Immature natural killer cell (primary cell): ENCODE measurements at places on chromosomes 5 and 9. TPM values are rescaled to one million over a fixed set of nuclear protein-coding genes. Genes with fewer than 3 reads are reported as not detected.

GRCh38 chr5:116528519-116529234, 45.9 kb downstream of the SEMA6A start:
- DNase-seq, result no peak
- no peak overlapping the region for H3K27ac ChIP-seq
- no peaks in the 10 kb centered on the region for H3K4me1 ChIP-seq
- no peaks in the 10 kb centered on the region for H3K36me3 ChIP-seq
- peaks cover 5% of the 10 kb centered on the region for H3K27me3 ChIP-seq

- no peaks in the 10 kb centered on the region for H3K27me3 ChIP-seq
- no peak overlapping the region for H3K4me3 ChIP-seq
- no peaks in the 10 kb centered on the region for H3K4me1 ChIP-seq
- DNase-seq, result no peak
- H3K27ac ChIP-seq, result no peak overlapping the region
- no peaks in the 10 kb centered on the region for H3K36me3 ChIP-seq
Measured at GRCh38 chr5:120152472-120152871, 311.6 kb upstream of the PRR16 start.

GRCh38 chr9:3329361-3329760, 196.4 kb downstream of the RFX3 start:
- H3K4me3 ChIP-seq, result no peak overlapping the region
- no peaks in the 10 kb centered on the region for H3K4me1 ChIP-seq
- DNase-seq, result no peak
- no peak overlapping the region for H3K27ac ChIP-seq

DNA sequence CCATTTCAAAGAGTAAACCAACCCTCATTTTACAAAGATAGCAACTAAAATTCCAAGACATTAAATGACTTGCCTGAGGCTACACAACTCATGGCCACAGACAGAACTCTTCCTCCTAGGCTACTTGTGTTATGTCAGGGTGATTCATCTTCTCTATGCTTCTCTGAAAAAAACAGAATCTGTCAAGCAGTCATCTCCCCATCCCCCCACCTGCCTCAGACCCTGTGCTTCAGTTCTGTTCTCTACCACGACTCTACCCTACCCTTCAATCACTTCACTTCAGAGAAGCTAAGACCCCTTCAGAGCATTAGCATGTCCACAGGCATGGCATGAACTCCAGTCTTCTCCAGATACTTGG, 277.7 kb upstream of the PTGER4 start:
- H3K27me3 ChIP-seq, result peaks cover 9% of the 10 kb centered on the region
- H3K4me1 ChIP-seq, result peaks cover 50% of the 10 kb centered on the region
- no peak for DNase-seq
- no peaks in the 10 kb centered on the region for H3K36me3 ChIP-seq

DNA sequence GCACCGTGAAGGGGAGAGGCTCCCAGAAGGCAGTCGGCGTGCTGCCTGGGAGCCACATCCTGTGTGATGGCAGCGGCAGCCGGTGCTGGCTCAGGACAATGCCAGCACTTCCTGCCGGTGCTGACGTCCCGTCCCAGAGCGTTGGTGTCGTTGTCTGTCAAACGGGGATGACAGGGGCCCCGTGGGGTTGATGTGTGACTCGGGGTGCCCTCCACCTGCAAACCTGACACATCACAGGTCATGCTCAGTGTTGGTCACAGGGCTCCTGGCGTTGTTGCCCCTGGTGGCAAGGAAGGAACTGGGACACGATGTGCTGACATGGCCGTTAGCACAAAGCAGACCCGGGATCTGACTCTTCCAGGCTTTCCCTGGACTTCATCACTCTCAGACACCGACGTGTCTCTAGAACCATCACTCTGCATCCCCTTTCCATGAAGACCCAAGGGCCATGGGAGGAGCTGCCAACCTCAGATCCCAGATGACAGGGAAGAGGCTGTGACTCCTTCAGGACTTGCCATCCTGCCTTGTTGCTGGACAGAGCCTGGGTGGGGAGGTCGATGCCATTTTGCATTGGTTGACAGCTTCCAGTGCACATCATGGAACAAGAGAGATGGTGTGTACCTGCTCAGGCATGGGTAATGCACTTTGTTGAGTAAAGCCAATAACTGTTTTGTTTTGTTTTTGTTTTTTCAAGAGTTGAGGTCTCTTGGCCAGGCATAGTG, 21.5 kb downstream of the PLPP7 start:
- H3K27ac ChIP-seq, result no peak overlapping the region
- peaks cover 1% of the 10 kb centered on the region for H3K27me3 ChIP-seq
- H3K4me1 ChIP-seq, result peaks cover 9% of the 10 kb centered on the region
- DNase-seq, result peak; percentile 69
- H3K36me3 ChIP-seq, result no peaks in the 10 kb centered on the region

GRCh38 chr9:121473229-121473628, 26.4 kb downstream of the GGTA1 start:
- no peaks in the 10 kb centered on the region for H3K4me1 ChIP-seq
- no peak overlapping the region for H3K27ac ChIP-seq
- no peaks in the 10 kb centered on the region for H3K36me3 ChIP-seq
- no peaks in the 10 kb centered on the region for H3K27me3 ChIP-seq
- DNase-seq, result no peak

- H3K27ac ChIP-seq, result no peak overlapping the region
- H3K36me3 ChIP-seq, result no peaks in the 10 kb centered on the region
Measured at GRCh38 chr5:16800477-16800876, 135.6 kb downstream of the MYO10 start.

GRCh38 chr9:5205071-5205470, 19.6 kb upstream of the INSL6 start:
- no peak for DNase-seq
- H3K4me3 ChIP-seq, result no peak overlapping the region
- H3K36me3 ChIP-seq, result no peaks in the 10 kb centered on the region
- H3K4me1 ChIP-seq, result no peaks in the 10 kb centered on the region
- H3K27me3 ChIP-seq, result peaks cover 10% of the 10 kb centered on the region

DNA sequence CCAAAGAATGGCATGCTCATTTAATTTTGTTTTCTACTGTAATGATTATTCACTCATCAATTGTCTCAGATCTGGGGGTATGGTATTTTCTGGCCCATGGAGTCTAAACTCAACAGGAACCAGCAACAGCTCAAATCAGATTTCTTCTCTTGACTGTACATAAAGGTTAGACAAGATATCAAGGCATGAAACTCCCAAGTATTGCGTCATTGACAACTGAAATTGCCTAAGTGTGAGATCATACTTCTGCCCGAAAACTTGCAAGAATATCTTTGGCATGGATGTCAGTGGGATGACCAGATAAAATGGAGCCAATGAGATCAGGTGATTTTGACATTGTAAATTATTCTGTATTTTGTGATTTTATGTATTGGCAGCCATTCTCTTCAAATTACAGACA, 141.7 kb upstream of the STK32A start:
- peaks cover 15% of the 10 kb centered on the region for H3K27me3 ChIP-seq
- DNase-seq, result no peak

- H3K27ac ChIP-seq, result peak overlapping the region; percentile 50
- H3K4me3 ChIP-seq, result no peak overlapping the region
- peaks cover 2% of the 10 kb centered on the region for H3K27me3 ChIP-seq
- peaks cover 3% of the 10 kb centered on the region for H3K4me1 ChIP-seq
Measured at GRCh38 chr9:71697882-71698281, 70.4 kb downstream of the CEMIP2 start.

GRCh38 chr9:121326130-121326838, 43.8 kb downstream of the STOM start:
- H3K27me3 ChIP-seq, result no peaks in the 10 kb centered on the region
- H3K27ac ChIP-seq, result no peak overlapping the region
- no peak for DNase-seq
- peaks cover 16% of the 10 kb centered on the region for H3K36me3 ChIP-seq
- H3K4me3 ChIP-seq, result no peak overlapping the region

- no peaks in the 10 kb centered on the region for H3K36me3 ChIP-seq
- H3K4me3 ChIP-seq, result no peak overlapping the region
- peaks cover 11% of the 10 kb centered on the region for H3K4me1 ChIP-seq
- no peak for DNase-seq
Measured at GRCh38 chr5:168583742-168584482, 4.7 kb upstream of the PANK3 start.

- H3K36me3 ChIP-seq, result peaks cover 38% of the 10 kb centered on the region
- no peak overlapping the region for H3K27ac ChIP-seq
- H3K27me3 ChIP-seq, result peaks cover 2% of the 10 kb centered on the region
- peaks cover 2% of the 10 kb centered on the region for H3K4me1 ChIP-seq
Measured at GRCh38 chr5:154331232-154331631, 114.6 kb upstream of the SAP30L start.

GRCh38 chr5:39442991-39443390, 18.2 kb upstream of the DAB2 start:
- H3K4me1 ChIP-seq, result peaks cover 4% of the 10 kb centered on the region
- H3K27ac ChIP-seq, result no peak overlapping the region
- H3K4me3 ChIP-seq, result no peak overlapping the region
- peaks cover 4% of the 10 kb centered on the region for H3K27me3 ChIP-seq
- no peaks in the 10 kb centered on the region for H3K36me3 ChIP-seq

DNA sequence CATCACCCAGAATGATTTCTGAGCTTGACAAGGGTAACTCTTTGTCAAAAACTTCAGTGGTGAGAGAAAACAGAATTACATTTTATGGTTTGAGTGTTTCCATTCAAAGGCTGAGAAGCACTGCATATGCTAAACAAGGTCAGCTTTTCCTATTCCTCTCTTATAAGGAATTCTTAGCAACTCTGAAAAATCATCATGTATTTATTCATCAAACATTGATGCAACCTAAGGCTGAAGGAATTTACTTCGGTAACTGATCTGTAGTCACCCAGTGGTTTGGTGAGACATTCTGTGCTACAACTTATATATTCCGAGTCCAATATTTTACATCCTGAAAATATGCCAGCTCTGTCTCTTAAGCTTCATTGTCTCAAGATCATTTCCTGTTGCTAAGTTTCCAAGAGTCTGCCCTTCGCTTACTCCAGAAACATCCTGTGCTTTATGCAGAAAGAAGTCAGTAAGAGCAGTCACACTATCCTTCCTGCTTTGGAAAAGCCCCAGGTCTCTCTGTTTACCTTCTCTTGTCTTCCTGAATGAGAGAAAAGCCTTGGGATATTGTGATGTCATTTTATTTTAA, 176.6 kb upstream of the TBCA start:
- no peaks in the 10 kb centered on the region for H3K36me3 ChIP-seq
- DNase-seq, result no peak
- H3K27ac ChIP-seq, result no peak overlapping the region
- no peak overlapping the region for H3K4me3 ChIP-seq

GRCh38 chr5:101102506-101102905, 199.4 kb upstream of the ST8SIA4 start:
- H3K27me3 ChIP-seq, result peaks cover 2% of the 10 kb centered on the region
- no peaks in the 10 kb centered on the region for H3K36me3 ChIP-seq
- no peak for DNase-seq
- H3K4me3 ChIP-seq, result no peak overlapping the region
- H3K4me1 ChIP-seq, result no peaks in the 10 kb centered on the region

- H3K4me3 ChIP-seq, result peak overlapping the region; percentile 91
- H3K27ac ChIP-seq, result peak overlapping the region; percentile 42
- peaks cover 22% of the 10 kb centered on the region for H3K27me3 ChIP-seq
- H3K4me1 ChIP-seq, result peaks cover 55% of the 10 kb centered on the region
- DNase-seq, result peak; percentile 34
Measured at GRCh38 chr5:141875795-141876627, 2.2 kb downstream of the PCDH1 start.

Gene ST8SIA4
- 19.2 TPM for polyA plus RNA-seq

Gene ZNF474
- polyA plus RNA-seq, result not detected

Gene PCDHGA8
- polyA plus RNA-seq, result not detected
